ENCODE measurements at places on chromosomes 4 and X. TPM values are rescaled to one million over a fixed set of nuclear protein-coding genes. Genes with fewer than 3 reads are reported as not detected.

DNA sequence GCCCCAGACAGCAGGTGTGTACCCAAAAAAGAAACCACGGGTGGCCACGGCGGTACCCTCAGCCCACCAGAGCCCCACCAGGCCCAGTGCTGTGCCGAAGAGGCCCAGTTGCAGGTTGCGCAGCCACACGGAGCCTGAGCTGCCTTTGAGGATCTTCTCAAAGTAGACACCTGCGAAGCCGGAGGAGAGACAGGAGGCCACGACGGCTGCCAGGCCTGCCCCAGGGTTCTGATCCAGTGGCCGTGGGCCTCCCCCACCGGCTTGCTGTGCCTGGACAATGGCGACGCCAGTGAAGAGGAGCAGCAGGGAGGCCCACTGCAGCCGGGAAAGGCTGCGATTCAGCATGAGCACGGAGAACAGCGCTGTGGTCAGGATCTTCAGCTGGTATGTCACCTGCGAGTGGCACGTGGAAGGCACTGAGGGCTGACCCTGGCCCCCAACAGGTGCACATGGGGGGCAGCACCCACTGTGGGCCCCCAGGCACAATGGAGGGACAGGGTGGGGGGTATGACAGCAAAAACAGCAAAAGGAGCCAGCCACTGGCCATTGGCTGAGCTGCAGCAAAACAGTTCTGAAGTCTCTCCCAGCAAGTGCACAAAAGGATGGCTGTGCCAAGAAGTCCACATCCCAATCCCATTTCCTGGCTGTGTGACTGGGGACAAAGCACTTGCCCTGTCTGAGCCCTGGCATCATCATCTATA, 6.2 kb downstream of the SLC35A2 start:
- no peak for DNase-seq

DNA sequence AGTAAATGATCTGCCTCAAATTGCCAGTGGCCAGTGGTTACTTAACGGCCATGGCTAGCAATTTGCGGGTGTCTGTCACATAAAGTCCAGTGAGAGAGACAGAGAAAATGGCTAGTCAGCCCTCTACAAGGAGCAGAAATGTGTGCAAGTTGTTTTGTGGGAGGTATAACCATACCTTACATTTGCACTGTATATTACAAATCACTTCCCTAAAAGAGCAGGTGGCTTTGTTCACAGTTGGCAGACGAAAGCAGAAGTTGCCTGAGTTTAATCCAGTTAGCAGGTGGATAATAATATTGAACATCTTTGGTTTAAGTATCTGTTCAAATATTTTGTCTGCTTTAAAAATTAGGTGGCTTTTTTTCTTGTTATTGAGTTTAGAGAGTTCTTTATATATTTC, 15.6 kb downstream of the SRPX start:
- no peak for DNase-seq

DNA sequence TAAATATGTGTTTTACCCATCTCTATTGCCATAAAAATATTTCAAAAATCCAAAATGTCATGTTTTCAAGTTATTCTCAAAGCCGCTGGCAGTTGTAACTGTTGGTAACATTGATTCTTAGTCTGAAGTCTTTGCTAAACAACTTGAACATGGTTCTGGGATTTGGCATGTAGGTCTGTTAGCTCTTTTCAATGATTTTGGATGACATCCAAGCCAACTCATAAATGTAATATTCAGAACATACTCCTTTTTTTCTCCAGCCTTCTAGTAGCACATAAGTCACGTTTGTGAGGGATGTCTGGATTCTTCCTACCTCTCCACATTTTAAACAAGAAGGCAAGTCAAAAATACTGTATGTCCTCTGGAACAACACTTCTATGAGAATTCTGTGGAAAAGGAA, 305.3 kb downstream of the PRR32 start:
- no peak for DNase-seq

DNA sequence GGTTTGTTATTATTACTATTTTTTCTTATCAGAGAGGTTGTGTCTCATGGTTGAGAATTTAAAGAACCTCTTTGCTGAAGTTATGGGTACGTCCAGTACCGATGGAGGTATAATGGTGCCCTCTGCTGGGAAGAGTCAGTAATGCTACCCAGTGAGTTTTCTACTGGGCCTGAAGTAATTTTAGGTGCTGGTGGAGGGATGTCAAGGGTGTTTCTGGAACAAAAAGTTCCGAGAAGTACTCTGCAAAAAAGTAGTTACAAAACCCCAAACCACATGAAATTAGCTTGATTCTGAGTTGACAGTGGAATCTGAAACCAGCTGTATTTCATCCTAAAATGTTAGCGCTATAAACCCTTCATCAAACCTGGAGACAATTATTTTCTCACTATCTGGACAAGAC, 102.5 kb upstream of the MID1 start:
- DNase-seq = no peak

GRCh38 chr4:126123611-126124325, 809.0 kb downstream of the FAT4 start:
- DNase-seq = no peak

DNA sequence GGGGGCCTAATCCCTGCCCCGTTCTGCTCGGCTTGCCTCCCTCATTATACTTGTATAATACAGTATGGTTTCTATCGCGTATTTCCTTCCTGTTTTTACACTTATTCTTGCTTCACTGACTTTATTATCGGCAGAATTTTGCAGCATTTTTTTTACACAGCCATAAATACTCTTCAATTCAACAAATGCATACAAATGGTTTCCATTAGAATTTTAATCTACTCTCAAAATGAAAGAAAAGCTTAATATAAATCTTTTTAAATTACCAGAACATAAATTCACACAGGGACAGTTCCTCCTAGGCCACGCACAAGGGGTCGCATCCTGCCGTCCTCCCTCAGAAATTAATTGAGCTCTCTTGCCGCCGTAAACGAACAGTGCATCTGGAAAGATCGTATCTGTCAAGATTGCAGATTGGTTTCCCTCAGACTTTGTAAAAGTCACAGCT, 42.9 kb downstream of the DCTD start:
- DNase-seq = no peak

ENPEP gene
- not detected for total RNA-seq

GRCh38 chr4:145156986-145157385, 23.4 kb downstream of the OTUD4 start:
- DNase-seq = no peak

SLC6A8 gene
- 0.81 TPM for total RNA-seq

DNA sequence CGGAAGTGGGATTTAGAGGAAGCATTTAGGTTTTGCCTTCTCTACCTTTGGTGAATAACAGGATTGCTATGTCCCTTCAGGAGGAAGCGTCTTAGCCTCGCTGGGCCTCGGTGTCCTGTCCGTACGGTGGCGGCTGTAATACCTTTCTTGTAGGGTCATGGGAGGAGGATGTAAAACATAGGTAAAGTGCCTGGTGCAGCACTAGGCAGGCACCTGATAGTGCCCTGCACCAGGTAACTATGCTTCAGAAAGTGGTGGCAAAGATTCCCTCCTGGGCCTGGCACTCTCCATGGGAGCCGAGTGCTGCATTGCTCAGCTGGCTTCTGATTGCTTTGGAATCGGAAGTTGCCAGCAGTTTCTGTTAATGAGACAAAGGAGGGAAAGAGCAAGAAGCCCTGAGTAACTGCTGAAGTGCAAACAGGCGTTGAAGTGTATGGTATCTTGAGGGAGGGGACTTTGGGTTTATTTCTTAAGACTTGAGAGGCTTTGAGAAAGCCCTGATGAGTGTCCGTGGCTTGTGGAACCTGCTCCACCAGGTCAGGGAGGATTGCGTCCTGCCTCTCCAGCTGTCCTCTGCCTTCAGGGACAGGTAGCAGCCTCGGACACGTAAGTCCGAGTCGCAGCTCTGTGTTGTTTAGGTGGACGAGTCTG, 45.8 kb downstream of the TBC1D14 start:
- DNase-seq = no peak

CPE gene
- not detected for total RNA-seq

SPATA4 gene
- total RNA-seq = not detected

- no peak for DNase-seq
Observed at GRCh38 chr4:17082186-17082585, 183.7 kb upstream of the LDB2 start.

RAB33A gene
- 8.0 TPM for total RNA-seq

Measured in activated B cell treated with CpG ODN at 0.5 μM for 24 hours (primary cell).